ENCODE measurements at places on chromosomes 7 and 10.

- no peak for DNase-seq
Measured at GRCh38 chr10:98519841-98520240, 73.1 kb upstream of the HPS1 start.

GRCh38 chr7:66697449-66698438 lies 42.8 kb upstream of the RABGEF1 start:
- DNase-seq = no peak

- peak; percentile 39 for DNase-seq
Measured at GRCh38 chr7:114087653-114088469, 169.1 kb upstream of the PPP1R3A start.

GRCh38 chr7:135980012-135980551 lies 2.9 kb upstream of the MTPN start:
- no peak for DNase-seq

DNA sequence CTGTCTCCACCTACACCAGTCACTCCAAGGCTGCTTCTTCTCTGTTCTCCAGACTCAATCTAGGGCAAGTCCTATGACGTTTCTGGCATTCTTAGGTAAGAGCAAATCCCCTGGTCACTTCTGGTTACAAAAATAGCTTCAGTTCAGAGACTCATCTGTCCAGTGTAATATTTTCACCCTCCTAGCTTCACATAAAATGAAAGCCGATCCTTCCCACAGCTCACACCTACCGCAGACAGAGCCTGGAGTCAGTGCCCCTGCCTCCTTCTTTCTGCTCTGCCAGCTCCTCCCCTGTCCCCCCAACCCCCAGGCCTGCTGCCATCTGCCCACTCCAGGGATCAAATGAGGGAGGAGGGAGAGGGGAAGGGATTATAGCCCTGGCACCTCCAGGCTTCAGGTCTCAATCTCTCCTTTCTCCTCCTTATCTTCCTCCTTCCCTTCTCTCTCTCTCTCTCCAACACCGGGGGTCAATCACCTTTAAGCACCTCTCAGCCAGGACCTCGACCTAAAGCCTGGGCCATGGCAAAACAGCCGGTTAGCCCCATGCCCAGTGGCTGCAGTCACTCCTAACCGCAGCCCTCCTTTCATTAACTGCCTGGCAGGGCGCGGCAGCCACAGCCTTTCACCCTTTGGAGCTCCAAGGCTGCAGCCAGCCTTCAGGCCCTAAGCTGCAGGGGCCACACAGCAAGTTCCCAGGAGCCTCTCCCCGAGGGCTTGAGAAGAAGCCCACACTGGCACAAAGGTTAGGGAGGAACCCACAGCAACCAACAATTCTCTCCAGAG lies 292.6 kb upstream of the MGMT start:
- no peak for DNase-seq

DNA sequence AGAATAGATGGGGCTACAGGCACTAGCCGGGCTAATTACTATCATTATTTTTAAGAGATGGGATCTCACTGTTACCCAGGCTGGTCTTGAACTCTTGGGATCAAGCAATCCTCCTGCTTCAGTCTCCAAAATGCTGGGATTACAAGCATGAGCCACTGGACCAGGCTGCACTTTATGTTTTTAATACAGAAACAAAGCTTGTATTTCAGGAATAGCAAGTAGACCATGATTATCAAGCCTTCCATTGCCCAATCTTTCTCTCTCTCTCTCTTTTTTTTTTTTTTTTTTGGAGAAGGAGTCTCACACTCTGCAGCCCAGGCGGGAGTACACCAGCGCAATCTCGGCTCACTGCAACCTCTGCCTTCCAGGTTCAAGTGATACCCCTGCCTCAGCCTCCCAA lies 75.4 kb downstream of the MDH2 start:
- DNase-seq = no peak

DNA sequence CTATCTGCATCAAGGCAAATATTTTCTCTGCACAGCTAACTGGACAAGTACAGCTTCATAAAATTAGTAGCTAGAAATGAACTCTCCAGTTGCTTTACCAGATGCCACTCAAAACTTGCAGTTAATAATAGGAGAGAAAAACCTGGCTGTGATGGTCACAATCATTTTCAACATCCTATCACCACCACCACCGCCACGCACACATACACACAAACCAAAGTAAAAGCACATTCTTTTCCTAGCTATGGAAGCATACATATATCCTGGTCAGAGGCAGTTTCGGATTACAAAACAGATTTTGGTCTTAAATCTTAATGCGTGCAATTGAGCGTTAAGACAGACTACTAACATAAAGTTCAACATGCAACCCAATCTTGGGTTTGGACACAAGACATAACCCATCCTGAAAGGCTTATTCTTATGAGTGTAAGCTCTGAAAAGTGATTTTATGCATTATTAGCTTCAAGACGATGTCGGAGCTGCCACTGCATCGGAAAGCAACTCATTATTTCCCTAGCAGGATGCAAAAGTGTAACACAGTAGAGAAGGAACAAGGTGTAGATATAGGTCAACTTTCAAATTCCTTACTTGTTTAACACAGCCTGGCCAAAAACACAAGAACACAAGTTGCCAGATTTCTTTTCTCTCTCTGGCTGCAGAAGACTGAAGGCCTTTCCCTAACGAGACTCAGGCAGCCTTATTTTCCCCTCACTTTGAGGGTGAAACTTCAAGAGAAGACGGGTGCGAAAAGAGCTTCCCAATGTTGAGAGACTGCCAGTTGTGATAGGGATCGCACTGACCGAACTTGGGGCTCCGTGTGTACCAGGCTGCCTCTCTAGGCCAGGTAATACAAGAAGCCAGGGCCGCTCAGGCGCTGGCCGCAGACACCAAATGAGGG lies 1.2 kb downstream of the CACUL1 start:
- no peak for DNase-seq

- no peak for DNase-seq
Measured at GRCh38 chr7:32153006-32153405, 82.8 kb upstream of the PDE1C start.

GRCh38 chr7:71482284-71482683 lies 350.3 kb downstream of the GALNT17 start:
- DNase-seq = no peak

- no peak for DNase-seq
Measured at GRCh38 chr10:110376021-110376766, 71.5 kb upstream of the SMNDC1 start.

DNA sequence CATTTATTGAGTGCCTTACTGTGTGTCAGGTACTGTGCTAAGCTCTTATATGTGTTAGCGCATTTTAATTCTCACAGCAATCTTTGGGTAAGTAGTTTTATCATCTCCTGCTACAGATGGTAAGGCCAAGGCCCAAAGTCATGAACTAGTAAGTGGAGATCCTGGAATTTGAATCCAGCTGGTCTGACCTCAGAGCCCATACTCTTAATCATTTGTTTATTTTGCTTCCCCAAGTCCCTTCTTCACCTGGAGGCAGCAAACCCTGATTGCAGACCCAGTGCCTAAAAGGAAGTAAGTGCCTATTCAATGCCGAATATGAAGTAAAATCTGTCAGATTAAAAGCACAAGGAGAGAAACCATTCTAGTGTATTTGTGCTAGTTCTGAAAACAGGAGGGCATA lies 182.9 kb upstream of the TCF7L2 start:
- DNase-seq = no peak

DNA sequence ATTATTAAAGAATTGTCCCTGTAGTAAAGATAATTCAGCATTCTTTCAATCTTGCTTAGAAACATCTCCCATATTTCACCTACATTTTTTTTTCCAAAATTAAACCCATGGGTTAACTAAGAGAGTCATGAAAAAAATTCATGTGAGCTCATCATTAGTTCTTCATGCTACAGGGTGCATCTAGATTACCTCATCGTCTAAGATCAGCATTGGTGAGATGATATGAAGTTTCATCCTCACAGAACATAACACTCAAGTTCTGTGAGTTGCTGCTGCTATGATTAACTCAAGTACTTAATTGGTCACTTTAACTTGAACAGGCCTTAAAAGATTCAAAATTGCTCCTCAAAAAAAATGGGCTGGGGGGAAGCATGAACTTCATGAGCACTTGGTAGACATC lies 50.0 kb downstream of the RAB11FIP2 start:
- DNase-seq = no peak
